Kidney glomerular epithelial cell (primary cell): ENCODE measurements at places on chromosomes 16 and 17.

GRCh38 chr17:5816491-5817070 lies 232.3 kb upstream of the NLRP1 start:
- DNase-seq: no peak

- peak; percentile 59 for DNase-seq
Observed at GRCh38 chr17:35747540-35748017, 5.5 kb downstream of the GAS2L2 start.

- no peak for DNase-seq
Observed at GRCh38 chr17:30809867-30810266, 14.6 kb downstream of the CRLF3 start.

- DNase-seq: no peak
Observed at GRCh38 chr16:83609178-83609577, 198.6 kb upstream of the HSBP1 start.

- peak; percentile 50 for DNase-seq
Observed at GRCh38 chr17:2282297-2282873, 21.2 kb downstream of the SMG6 start.

DNA sequence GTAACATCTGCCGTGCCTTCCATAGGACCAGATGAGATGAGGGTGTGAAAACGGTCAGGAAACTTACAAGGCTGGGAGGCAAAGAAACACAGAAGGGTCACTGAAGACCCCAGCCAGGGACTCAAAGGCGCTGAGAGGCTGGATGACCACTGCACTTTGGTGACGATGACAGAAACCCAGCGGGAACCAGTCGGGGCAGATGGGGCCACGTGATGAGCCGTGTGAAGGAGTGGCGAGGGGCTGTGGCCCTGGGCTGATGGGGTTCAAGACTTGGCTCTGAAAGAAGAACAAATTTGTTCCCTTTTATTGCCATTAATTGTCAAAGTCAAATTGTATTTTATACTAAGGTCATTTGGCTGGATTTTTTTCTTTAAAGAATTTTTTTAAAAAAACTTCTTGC lies 28.6 kb upstream of the ATP2C2 start:
- DNase-seq: no peak

DNA sequence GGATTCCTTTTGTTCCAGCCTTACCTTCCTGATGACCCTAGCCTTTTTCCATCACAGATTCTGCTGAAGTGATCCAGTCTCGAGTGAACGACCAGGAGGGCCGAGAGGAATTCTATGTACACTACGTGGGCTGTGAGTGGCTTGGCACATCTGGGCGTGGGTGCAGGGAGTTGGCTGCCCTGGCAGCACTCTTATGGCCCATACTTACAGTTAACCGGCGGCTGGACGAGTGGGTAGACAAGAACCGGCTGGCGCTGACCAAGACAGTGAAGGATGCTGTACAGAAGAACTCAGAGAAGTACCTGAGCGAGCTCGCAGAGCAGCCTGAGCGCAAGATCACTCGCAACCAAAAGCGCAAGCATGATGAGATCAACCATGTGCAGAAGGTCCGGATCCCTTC lies 2.7 kb downstream of the KAT8 start:
- DNase-seq: no peak

- no peak for DNase-seq
Observed at GRCh38 chr17:18254888-18255649, 3.5 kb downstream of the FLII start.

- no peak for DNase-seq
Observed at GRCh38 chr17:73261617-73261951, at the start of gene CPSF4L. CPSF4L (minus strand) TSS chr17:73261880; CDS start chr17:73261818, 62 bp downstream.
